ENCODE measurements at places on chromosomes 6 and 20.

DNA sequence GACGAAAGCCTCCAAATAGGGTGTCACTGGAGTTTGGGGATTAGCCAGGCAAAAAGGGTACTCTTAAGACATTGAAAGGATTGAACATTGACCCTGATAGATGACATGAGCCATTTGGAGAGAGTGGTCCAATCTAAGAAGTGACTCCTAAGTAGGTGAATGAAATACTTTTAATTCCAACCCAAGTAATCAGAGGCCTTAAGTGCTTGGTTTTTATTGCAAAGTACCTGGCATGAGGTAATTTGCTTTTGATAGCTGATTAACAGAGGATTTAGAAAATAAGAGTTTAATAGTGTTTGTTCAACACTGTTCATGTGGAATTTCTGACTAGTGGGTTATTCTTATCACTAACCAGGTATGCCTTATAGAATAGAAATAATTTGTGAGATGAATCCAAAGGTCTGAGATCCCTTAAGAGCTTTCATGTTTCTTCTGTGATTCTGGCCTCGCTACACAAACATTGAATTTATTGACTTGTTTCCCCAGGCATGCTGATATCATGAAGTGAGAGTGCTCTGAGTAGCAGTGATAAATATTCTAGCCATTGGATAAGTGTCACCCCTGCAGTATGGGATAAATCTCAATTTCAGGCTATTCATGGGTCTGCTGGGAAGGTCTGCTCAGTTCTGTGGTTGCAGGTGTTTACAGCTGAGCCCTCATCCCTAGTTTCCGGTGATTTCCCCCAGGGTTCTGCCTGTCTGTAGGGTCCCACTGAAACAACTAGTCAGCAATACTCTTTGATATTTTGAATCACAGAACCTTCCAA, 6.5 kb downstream of the NCOA7 start:
- DNase-seq = no peak

GRCh38 chr6:82015526-82015925, 232.0 kb downstream of the IBTK start:
- no peak for DNase-seq

GRCh38 chr6:386688-387266, 4.8 kb upstream of the IRF4 start:
- peak; percentile 53 for DNase-seq

- DNase-seq = no peak
Measured at GRCh38 chr6:2028457-2029038, 216.9 kb downstream of the GMDS start.

DNA sequence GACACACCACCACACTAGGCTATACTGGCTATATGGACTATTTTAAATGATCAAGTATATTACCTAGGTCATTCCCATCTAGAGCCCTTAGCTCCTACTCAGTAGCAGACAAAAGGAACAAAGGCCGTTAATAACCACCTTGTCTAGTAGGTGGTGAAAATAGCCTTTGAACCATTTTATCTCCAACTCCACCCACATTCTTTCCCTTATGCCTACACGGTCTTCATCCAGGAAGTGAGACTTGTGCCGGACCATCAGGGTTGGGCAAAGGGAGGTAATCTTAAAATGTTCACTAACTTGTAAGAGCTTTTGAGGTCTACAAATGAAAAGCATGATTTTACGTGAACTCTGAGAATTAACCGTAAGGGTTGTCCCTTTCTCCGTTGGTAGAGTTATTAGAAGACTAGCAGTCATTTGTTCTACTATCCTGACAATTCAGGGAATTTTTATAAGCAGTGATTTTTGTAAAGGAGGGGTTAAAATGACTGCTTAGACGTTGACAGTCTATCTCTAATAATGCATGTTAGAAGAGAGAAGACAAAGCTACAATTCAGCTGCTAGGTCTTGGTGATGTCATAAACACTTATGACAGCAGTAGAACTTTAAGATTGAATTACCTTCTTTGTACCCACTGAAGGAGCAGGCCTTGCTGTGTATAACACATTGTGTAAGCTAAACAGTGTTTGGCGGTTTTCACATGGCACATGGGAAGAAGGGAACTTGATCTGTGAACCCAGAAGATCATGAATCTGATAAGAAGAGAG, 371.8 kb upstream of the JAG1 start:
- DNase-seq = no peak

GRCh38 chr6:155493694-155494143, 38.1 kb upstream of the NOX3 start:
- no peak for DNase-seq

GRCh38 chr20:1370548-1371110, 22.2 kb downstream of the FKBP1A start:
- DNase-seq = no peak

DNA sequence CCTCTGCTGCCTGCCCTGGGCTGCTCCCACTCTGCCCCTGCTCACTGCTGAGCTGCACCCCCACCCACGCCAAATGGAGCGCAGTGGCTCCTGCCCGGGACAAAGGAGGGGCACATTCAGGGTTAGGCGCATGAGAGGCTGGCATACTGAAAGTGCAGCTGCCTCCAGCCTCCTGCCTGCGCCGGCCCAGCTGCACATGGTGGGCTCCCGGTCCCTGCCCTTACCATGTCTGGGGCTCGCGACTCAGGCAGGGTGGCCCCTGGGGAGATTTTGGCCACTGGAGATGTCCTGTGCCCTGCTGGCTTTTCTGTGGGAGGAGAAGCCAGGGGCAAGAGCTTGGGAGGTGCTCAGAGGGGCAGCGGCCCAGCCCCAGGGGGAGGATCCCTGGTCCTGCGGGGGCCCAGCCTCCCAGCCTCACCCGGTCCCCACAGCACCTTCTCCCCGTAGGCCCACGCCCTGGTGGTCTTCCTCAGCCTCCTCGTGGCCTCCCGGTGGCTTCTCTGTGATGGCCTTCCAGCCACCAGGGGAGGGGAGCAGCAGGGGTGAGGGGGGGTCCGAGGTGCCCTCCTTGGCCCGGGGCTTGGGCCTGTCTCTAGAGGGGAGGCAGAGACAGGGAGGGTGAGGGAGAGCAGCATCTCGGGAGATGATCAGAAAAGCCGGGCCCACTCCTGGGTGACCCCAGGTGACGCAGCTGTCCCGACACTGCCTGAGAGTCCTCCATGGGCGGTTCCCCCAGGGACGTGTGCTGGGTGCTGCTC, 8.4 kb upstream of the CABLES2 start:
- no peak for DNase-seq

- no peak for DNase-seq
Measured at GRCh38 chr6:103838457-103838856, 1021.3 kb downstream of the HACE1 start.

DNA sequence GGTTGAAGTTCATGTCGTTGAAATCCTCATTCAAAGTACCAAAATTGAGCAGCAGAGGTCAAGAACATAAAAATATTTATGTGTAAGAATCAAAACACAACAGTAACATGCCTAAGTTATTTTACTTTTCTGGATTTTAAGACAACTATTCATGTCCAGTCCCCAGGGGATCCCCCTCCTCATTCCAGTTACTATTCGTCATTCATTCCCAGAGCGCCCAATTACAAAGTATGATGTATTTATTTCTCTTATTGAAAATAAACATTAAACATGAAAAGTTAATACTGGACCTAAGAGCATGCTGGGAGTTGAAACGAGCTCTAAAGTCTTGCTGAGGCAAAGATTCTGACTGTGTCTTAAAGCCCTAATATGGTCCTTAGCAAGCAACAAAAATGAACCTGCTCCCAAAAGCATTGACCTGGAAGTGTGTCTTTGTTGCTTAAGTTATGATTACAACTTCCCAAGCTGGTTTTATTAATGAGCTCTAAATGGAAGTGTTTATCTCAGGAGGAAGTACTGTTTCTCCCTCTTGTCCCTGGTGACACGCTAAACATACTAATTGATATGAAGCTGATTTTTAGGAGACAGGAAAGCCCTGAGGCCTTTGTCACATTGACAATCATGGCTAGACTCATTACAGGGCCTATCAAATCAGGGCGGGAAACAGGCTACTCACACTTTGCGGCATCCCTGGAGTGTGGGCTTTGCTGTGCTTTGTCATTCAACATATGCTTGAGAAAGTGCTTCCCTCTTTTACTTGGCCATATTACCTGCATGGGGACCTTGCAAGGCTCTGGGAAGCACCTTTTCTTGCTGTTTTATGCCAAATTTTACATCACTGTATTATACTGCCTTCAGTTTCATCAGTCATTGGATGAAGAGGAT, 192.2 kb upstream of the DTNBP1 start:
- no peak for DNase-seq

GRCh38 chr6:111487661-111488060, 4.6 kb upstream of the REV3L start:
- no peak for DNase-seq

DNA sequence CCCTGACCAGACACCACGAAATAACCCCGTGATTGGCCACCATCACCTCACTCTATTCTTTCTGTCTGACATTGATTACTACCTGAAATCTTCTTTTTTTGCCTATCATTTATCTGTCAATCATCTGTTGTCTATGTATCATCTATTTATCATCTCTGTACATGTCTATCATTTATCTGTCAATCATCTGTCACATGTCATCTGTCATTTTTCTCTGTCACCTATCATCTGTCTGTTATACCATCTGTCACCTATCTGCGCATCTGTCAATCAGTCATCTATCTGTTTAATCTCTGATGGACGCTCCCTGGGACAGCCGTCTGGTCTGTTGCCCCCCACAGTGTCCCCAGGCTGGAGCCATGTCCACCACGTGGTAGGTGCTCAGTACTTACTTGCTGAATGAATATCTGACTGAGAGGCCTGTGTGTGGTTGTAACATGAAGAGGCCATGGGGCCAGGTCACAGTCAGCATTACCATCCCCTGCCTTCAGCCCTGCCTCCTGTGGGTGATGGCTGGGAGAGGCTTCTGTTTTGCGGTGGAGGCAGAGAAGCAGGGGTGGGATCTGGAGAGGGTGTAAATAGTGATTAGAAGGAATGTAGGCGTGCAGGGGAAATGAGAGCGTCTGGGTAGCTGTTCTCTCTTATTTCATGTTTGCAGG, 302.7 kb downstream of the QKI start:
- DNase-seq = no peak

GRCh38 chr20:24627926-24628325, 158.5 kb downstream of the SYNDIG1 start:
- DNase-seq = peak; percentile 67

GRCh38 chr6:65098349-65098748, 608.7 kb downstream of the EYS start:
- DNase-seq = no peak

DNA sequence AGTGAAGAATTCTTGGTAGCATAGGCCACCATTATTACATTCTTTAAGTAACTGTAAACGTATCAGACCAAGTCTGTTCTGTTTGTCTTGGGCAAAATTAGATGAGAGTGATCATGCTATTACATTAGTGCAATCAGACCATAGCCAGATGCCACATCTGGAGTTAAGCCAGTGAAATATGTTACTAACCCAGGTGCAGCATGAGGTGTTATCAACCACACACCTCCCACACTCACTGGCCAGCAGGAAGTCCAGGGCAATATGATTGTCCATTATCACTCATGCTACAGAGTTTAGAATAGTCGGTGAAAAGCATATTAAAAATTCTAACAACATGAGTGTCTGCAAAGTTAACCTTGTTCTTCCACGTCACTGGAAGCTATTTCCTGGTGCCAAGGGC, 174.7 kb upstream of the PROKR2 start:
- no peak for DNase-seq

DNA sequence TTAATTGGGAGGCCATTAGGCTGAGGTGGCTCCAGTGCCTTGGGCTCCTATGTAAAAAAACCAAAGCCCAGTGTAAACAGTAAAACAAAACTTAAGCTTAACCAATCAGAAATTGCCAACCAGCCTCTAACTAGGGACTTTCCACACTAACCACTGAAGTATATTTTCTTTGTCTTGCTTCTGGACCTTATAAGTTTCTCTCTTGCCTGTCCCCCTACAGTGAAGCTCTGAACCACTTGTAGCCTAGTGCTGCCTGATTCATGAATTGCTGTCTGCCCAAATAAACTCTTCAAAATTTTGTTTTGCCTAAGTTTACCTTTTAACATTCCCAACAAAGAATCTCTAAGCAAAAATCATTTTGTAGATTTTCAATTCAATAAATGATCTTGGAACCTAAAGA, 28.2 kb downstream of the POPDC3 start:
- no peak for DNase-seq

DNA sequence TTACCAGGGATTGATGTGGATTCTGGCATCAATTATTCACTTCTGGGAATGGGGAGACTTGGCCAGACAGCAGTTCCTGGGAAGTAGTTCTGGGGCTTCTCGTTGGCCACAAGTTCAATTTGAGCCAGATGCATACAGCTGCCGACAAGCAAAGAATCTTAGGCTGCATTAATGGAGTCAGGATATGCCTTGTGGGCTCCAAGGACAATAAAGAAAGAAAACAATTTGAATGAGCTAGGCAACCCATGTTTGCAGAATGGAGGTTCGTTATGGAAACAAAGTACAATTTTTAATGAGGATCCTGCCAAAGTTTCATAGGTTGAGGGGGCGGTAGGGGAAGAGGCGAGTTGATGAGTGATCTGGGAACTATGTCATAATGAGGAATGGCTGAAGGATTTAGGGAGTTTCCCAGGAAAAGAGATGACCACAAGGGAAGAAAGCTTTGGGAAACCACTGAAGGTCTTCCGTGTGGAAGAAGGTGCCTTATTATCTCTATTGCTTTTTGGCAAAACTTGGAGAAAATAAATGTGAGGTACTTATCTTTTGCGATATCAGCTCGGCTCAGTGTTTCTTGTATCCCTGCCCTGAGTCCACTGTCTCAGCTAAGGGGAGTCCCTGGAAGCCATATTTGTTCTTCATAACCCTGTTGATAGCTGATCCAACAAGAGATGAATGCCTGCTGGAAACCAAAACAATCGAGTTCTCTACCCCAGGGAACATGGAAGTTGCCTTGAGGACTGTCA, 181.0 kb upstream of the ZNF217 start:
- DNase-seq = peak; percentile 12

- peak; percentile 24 for DNase-seq
Measured at GRCh38 chr20:58986968-58987517, 6.0 kb downstream of the NELFCD start.

DNA sequence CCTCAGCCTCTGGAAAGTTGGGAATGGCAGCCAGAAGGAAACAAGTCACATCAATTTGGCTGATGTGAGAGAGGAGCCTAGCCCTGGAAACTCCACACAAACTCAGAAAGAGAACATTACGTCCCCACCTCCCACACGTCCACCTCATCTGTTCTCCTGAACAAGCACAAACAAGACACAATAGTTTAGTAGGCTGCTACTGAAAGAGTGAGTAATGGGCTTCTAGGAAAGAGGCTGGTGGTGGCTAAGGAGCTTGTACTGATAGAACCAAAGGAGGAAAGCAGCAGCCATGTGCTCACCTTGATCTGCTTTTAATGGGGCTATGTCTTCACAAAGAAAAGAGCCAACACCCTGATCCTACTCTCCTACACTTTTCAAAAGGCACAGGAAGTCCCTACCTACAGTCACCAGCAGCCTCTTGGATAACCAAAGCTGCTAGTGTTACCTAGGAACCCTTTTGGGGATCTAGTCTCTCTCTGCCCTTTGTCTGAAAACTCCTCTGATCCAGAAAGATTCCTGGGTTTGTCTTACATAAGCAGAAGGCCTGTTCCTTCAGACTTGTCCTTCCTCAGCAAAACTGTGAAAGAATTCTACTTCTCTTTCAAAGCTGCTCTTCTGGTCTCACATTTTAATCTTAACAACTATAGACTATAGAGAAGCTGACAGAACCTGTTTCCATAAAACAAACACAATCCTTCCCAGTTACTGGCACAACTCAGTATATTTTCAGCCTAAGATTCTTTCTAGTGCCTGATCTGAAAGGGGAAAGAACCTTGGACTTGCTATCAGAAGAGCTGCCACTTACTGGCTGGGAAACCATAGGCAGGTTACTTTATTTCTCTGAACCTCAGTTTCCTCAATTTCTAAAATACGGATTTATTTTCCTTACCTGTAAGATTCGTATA, 3.1 kb downstream of the PLAGL2 start:
- no peak for DNase-seq

All from mesenteric fat pad (tissue), 1 donor.